ENCODE measurements at places on chromosomes 1 and 21.

DNA sequence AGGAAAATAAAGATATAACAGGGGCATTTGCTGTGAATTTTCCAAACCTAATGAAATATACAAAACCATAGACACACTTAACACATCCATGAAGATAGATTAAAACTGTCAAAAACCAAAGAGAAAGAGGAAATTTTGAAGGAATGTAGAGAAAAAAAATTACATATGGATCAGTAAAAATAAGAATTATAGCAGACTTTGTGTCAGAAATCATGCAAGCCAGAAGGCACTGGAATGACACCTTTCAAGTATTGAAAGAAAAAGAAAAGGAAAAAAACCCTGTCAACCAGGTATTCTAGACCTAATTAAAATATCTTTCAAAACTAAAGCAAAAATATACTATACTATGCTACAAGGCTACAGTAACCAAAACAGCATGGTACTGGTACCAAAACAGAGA is 125.8 kb upstream of the PALMD start:
- DNase-seq: no peak

DNA sequence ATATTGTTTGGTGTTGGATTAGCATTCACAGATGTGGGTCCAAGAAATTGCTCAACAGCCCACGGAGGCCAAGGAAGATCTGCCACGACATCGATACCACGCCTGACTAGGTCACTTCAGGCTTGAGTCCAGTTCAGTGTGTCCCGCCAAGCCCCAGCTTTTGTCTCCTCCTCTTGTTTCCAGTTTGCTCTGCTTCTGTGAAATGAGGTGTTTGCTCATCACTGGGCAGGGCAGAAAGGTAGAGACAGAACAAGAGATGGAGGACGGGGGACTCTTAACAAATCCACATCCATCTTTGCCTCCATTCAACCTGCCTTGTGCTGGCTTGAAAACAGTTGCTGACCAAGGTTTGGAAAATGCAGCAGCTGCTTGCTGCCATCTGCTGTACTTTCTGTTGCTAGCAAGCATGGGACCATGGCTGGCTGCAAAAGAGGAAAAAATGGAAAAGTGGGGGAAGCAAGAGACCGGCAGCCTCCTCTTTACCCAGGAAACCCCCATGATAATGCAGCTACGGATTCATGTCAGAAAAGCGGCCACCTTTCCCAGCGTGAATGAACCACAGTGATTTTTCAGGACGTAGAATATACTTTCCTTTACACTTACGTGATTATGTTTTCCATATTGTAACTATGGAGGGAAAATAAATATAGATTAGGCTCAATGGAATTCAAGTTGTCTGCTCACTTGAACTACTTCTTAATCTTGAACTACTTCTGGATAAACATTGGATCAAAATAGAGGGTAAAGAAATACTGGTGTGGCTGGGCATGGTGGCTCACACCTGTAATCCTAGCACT is 80.2 kb upstream of the GREM2 start:
- DNase-seq: no peak

GRCh38 chr1:118097622-118098348 is 87.2 kb downstream of the SPAG17 start:
- DNase-seq: no peak

- no peak for DNase-seq
These were observed 334.8 kb upstream of the CAMK1G start for GRCh38 chr1:209248649-209249279.

GRCh38 chr1:72606216-72606810 is 324.0 kb upstream of the NEGR1 start:
- DNase-seq: no peak

Data from GM12892 (cell line).